ENCODE measurements at places on chromosomes 2 and 18.

DNA sequence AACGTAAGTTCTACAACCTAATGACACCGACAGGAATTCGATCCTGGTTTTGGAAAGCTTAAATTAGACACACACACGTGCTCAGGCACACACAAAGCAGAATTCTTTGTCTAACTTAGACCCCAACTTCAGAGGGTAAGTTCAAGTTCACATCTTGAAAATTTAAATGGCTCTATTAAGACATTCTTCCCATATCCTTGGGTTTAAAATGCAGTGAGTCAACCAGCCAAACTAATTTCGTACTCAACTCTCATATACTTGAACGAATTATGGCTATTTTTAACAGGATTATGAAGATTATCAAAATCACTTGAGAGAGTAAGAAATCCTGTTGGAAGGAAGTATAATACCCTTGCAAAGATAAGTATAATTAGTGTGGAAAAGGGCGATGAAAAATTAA is 53.2 kb upstream of the ARL4C start:
- DNase-seq: no peak

- no peak for DNase-seq
Observed at GRCh38 chr2:235384624-235385023, 109.2 kb upstream of the AGAP1 start.

- no peak for DNase-seq
Observed at GRCh38 chr2:55146263-55146662, 85.8 kb downstream of the CLHC1 start.

- no peak for DNase-seq
Observed at GRCh38 chr2:7096726-7097352, 179.6 kb downstream of the RNF144A start.
